ENCODE measurements at places on chromosomes 2 and 18.

- DNase-seq, result no peak
Measured at GRCh38 chr2:101107241-101107640, 43.9 kb downstream of the TBC1D8 start.

GRCh38 chr2:172642301-172643020 is 86.6 kb downstream of the PDK1 start:
- DNase-seq, result no peak

GRCh38 chr2:205763708-205764211 is 81.5 kb downstream of the NRP2 start:
- peak; percentile 81 for DNase-seq

- DNase-seq, result no peak
Measured at GRCh38 chr2:60898567-60898966, 17.2 kb downstream of the REL start.

DNA sequence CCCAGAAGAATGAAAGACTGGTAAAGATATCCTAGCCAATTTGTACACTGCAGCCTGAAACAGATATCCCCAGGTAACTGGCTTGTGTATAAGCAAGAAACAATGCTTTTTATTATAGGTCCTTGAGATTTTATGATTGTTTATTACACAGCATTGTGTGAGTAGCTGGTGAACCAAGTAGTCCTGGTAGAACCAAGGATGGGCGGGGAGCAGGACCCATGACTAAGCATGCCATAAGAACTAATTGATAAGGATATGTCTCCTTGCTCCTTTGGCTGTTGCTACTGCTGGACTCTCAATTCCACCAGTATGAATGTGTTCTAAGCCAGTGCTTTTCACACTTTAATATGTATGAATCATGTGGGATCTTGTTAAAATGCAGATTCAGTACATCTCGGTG is 12.3 kb upstream of the ALMS1 start:
- DNase-seq, result no peak

Measured in neuronal stem cell (in vitro differentiated cells).